ENCODE measurements at places on chromosomes 7 and 10. TPM values are rescaled to one million over a fixed set of nuclear protein-coding genes. Genes with fewer than 3 reads are reported as not detected.

DNA sequence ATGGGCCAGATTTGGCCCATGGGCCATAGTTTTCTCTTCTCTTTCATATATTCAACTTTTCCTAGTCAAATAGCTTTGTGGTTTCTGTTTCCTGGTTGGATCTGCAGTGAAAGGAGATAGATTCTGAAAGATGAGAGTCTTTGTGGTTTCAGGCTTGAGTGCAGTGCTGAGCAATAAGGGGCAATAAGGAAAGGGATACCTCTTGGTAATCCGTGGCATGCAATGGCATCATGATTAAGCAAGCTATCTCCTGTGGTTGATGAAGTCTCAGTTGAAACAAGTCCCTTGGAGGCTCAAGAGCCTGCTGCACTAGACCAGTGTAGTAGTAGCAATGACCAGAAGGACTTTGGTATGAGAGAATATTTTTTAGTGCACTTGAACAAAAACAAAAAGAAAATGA is 187.7 kb upstream of the CNTNAP2 start:
- no peak for DNase-seq

DNA sequence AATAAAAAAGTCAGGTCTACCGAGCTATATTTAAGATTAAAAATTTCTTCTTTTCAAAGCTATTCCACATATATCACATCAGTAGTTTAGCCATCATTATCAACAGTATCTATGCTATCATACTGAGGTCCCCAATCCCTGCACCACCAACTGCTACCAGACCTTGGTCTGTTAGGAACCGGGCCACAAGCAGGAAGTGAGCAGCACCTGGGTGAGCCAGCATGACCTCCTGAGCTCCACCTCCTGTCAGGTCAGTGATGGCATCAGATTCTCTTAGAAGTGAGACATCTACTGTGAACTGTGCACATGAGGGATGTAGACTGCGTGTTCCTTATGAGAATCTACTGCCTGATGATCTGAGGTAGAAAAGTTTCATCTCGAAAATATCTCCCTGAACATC is 632.1 kb upstream of the KCND2 start:
- DNase-seq: no peak

DNA sequence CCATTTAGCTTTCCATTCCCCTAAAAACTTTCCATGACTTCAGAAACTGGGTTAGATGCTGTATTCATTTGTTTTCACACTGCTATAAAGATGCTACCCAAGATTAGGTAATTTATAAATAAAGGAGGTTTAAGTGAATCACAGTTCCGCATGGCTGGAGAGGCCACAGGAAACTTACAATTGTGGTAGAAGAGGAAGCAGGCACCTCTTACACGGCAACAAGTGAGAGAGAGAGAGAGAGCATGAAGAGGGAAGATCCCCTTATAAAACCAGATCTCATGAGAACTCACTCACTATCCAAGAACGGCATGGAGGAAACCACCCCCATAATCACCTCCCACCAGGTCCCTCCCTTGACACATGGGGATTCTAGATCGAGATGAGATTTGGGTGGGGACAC is 336.8 kb downstream of the TFEC start:
- DNase-seq: no peak

- no peak for DNase-seq
These were observed 905.0 kb downstream of the LRMDA start for GRCh38 chr10:76336213-76336963.

GRCh38 chr7:34130558-34131295 is 225.4 kb downstream of the BMPER start:
- no peak for DNase-seq

DNA sequence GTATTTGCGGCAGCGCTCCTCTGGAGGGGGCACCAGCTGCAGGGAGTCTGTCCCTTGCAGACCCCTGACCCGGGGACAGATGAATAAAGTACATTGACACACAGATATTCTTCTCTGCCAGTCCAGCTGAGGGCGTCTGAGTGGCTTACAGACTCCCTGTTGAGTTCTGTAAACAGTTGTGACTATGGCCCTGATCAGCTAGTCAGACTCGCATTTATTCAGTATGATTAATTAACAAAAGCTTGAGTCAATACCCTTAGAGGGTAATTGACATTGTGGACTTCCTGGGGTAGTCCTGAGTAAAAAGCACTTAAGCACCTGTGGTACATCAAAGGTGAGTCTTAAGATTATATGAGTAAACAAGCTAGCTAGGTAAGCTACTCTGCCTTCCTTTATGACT is 21.0 kb downstream of the ANKRD30A start:
- DNase-seq: no peak

The DGKI gene
- polyA plus RNA-seq: 1.6 TPM

The PDK4 gene
- polyA plus RNA-seq: 17.4 TPM

The OPALIN gene
- not detected for polyA plus RNA-seq

The CTTNBP2 gene
- 39.3 TPM for polyA plus RNA-seq

The TMED4 gene
- 169 TPM for polyA plus RNA-seq

The PDIA4 gene
- 175 TPM for polyA plus RNA-seq

The FGFR2 gene
- polyA plus RNA-seq: 115 TPM

The DLX6 gene
- polyA plus RNA-seq: not detected

The MACC1 gene
- 10.8 TPM for polyA plus RNA-seq
